ENCODE measurements at places on chromosomes 16 and 17. TPM values are rescaled to one million over a fixed set of nuclear protein-coding genes. Genes with fewer than 3 reads are reported as not detected.

Gene CHD9NB
- 3.3 TPM for total RNA-seq

GRCh38 chr17:80195671-80196529, 24.2 kb downstream of the SGSH start:
- DNase-seq = no peak

Gene SRCIN1
- total RNA-seq = 1.5 TPM

DNA sequence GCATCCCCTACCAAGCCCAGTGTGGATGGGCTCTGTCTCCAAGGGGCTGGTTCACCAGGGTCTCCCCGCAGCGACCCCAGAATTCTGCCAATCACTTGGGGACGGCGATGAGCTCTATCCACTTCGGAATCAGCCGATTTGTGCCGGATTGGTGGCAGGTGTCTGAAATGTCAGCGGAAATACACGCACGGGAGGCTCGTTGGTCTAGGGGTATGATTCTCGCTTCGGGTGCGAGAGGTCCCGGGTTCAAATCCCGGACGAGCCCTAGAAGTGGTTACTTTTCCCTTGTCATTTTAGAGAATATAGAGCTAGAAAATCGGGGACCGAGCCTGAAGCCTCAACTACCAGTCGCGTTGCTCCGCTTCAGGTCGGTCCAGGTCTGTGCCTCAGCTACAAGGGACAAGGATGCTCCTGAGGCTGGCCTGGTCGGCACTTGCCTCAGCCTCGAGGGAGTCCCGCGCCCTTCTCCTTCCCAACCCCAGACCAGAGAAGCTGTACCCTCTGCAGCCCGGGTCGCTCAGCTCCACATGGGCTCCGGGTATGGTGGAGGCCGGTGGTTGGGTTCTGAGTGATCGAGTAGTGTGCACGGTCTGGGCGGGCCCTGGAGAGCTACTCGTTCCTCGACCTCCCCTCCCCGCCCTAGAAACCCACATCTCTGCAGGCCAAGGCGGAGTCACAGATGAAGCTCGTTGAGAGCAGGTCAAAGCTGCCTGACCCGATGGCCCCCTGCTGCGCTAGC, 16.0 kb upstream of the OR1F1 start:
- peak; percentile 49 for DNase-seq

DNA sequence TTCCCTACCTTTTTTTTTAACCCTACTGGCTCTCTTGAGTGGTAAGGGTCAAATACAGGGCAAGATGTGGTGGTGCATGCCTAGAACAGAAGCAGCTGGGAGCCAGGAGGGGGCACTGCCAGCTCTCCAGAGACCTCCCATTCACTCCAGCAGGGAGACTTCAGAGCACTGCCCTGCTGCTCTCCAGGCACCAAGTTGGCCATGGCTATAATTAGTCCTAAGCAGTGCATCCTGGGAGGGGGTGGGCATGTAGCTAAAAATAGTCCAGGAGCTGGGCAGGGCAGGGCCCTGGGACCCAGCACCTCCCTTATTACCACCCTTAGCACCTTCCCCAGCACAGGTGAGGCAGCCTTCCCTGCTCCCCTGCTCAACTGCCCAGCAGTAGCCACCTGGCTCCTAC, 3.5 kb downstream of the CORO6 start:
- DNase-seq = no peak

GRCh38 chr16:84647828-84648594, at the start of gene KLHL36:
Gene KLHL36 (plus strand): TSS chr16:84648511. CDS start chr16:84650868, 2,357 bp downstream.
- DNase-seq = no peak

DNA sequence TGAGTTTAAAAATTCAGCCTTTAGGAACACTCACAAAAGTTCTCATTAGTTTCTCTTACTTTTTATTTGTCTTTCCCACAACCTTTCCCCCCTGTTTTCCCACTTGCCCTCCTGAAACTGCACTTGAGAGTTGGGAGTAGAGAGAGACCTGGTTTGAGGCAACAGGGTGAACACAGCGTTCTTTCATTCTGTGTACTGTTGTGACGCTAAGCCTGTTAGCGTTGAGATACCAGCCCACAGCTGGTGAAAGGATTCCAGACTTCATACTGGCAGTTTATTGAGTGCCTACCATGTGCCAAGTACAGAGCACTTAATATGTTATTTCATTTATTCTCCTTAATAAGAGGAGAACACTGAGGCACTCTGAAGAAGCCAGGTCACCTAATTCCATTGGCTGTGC, 10.3 kb downstream of the TNRC6C start:
- no peak for DNase-seq

DNA sequence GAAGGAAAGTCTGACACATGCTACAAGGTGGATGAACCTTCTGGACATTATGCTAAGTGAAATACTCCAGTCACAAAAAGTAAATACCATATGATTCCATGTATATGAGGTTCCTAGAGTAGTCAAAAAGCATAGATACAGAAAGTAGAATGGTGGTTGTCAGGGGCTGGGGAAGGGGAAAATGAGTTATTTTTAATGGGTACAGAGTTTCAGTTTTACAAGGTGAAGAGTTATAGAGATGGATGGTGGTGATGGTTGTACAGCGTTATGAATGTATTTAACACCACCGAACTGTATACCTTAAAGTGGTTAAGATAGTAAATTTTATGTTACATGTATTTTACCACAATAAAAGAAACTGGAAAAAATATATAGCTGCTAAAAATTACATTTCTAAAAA, 17.9 kb downstream of the RAD51D start:
- no peak for DNase-seq

GRCh38 chr17:16407911-16408588, 7.3 kb upstream of the TRPV2 start:
- peak; percentile 26 for DNase-seq

Gene EXOC7
- 145 TPM for total RNA-seq

GRCh38 chr17:83162035-83162745, 82.8 kb downstream of the METRNL start:
- DNase-seq = no peak

Gene CPNE7
- 7.5 TPM for total RNA-seq

DNA sequence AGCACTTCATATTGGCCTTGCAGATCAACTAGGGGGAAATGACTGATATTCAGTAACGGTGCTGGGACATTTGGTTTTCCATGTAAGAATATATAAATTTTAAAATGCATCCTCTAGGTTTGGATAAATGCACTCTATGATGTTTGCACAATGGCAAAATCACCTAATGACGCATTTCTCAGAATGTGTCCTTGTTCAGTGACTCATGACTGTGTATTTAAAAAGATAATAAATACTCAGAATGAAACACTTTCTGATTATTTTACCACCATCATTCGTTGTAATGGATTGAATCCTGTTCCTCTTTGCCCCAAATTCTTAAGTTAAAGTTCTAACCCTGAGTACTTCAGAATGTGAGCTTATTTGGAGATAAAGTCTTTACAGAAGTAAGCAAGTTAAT, 17.2 kb upstream of the ADGRG1 start:
- peak; percentile 42 for DNase-seq

Gene KDM6B
- total RNA-seq = 50.4 TPM

Gene SLC16A11
- not detected for total RNA-seq

Gene DNAH9
- not detected for total RNA-seq

Gene GLOD4
- total RNA-seq = 61.8 TPM

GRCh38 chr17:41347869-41348760, 2.5 kb downstream of the KRT33A start:
- no peak for DNase-seq

GRCh38 chr16:12410837-12411490, 392.7 kb downstream of the CPPED1 start:
- DNase-seq = no peak

Gene GRIN2C
- 1.0 TPM for total RNA-seq

DNA sequence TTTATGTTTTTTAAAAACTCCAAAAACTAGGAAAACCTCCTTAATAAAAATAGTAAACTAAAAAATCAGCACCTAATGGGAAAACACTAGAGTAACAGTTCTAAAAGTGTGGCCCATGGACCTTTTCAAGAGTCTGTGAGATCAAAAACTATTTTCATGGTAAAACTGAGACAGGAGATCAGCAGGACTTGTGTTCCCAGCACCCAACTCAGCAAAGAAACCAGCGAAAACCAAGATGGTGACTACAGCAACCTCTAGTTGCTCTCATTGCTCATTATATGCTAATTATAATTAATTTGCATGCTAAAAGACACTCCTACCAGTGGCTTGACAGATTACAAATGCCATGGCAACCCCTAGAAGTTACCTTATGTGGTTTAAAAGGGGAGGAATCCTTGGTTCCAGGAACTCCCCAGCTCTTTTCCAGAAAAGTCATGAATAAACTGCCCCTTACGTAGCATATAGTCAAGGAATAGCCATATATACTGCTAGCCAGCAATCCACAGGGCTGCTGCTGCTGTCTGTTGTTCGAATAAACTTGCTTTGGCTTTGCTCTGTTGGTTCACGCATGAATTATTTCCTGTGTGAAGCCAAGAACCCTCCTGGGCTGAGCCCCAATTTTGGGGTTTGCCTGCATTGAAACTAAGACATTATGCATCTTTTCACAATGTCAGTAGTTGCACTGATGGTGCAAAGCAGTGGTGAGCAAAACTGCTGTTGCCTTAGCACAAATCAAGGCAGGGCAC, 12.4 kb downstream of the CMTR2 start:
- no peak for DNase-seq

GRCh38 chr17:58005728-58006559, 1.1 kb downstream of the SRSF1 start:
- DNase-seq = no peak

DNA sequence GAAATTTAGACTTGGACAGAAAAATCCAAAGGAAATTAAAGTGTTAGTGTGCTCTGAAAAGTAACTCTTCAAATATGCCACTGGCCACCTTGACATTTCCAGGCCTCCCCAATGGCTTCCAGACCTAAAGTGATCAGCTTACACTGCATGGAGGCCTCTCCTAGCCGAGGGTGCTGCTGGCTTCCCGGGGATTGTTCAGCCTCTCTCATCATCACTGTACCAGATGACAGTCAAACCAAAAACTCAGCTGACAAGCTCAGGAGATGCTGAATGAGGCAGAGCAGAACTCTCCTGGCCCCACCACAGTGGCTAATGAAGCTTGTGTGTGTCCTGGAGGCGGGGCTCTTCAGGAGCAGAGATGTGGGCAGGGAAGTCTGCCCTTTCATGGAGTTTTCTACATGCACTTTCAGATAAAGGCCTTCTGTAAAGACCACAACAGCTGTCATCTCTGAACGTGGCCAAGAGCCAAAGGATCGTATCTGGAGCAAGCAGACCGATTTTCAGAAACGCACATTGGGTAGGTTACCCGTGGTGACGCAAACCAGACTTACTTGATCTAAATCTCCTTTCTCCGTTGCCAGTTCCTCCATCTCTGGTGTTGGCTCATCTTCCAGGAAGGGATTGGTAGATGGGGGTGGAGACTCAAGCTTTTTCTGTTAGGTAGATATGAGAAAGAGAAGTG, 113.3 kb downstream of the VPS53 start:
- peak; percentile 76 for DNase-seq

Data from astrocyte (in vitro differentiated cells and primary cell).